ENCODE measurements at places on chromosomes 6 and 20.

DNA sequence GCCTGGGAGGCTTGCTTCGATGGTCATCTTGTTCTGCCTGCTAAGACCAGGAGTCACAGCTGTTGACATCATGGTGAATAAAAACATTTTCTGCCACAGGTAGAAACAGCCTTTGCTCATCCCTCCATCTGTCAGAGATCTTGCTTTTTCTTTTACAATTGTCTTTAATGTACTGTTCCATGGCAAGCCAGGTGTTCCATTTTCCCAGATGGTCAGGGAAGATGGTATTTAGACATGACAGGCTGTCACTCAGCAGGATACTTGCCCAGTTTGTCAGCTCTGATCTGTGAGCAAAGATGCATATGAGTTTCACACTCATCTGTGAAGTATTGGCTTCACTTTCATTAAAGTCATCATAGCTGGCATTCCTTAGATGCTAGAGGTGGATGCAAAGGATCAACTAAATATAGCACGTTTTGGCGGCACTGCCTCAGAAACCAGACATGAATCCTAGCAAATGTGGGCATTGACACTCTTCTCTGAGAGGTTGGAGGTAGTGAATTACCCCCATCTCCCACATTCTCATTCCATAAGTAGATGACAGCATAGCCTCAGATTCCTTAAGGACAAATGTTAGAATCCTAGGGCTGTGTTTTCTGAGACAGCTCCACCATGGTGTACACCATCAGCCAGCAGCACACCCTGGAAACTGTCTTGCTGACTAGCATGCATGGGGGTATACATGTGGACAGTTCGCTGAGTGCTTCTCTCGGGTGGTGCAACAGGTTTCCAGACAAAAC, 4.2 kb downstream of the SSTR4 start:
- DNase-seq, result no peak

DNA sequence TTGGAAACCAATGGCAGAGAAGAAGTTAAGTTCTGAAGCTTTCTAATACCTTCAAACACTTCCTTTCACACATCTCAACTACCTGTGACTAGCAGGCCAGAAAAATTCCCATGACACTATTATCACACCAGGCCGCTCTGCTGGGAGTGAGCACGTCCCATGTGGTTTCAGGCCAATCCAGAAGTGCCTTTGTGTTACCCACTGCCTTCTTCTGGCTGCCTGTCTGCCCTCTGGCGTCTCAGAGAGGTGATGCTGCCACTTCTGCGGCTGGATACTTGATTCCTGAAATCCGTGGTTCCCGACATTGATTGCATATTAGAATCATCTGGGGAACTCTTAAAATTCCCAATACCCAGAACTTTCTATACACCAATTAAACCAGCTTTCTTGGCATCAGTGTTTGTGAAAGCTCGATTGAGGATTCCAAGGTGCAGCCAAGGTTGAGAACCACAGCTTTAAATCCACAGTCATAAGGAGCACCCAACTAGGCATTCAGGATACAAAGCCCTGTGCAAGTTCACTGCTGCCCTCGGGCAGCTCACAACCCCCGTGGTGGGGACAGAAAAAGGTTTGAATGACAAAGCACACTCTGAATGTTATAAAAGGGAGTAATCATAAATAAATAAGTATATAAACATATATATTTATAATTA, 65.6 kb downstream of the STMND1 start:
- DNase-seq, result no peak

GRCh38 chr6:160178271-160178670, 56.7 kb downstream of the SLC22A1 start:
- no peak for DNase-seq

- DNase-seq, result no peak
These were observed 164.2 kb downstream of the PHF3 start for GRCh38 chr6:63799813-63800212.

- DNase-seq, result peak; percentile 28
These were observed 22.0 kb downstream of the C6orf89 start for GRCh38 chr6:36907781-36908180.

DNA sequence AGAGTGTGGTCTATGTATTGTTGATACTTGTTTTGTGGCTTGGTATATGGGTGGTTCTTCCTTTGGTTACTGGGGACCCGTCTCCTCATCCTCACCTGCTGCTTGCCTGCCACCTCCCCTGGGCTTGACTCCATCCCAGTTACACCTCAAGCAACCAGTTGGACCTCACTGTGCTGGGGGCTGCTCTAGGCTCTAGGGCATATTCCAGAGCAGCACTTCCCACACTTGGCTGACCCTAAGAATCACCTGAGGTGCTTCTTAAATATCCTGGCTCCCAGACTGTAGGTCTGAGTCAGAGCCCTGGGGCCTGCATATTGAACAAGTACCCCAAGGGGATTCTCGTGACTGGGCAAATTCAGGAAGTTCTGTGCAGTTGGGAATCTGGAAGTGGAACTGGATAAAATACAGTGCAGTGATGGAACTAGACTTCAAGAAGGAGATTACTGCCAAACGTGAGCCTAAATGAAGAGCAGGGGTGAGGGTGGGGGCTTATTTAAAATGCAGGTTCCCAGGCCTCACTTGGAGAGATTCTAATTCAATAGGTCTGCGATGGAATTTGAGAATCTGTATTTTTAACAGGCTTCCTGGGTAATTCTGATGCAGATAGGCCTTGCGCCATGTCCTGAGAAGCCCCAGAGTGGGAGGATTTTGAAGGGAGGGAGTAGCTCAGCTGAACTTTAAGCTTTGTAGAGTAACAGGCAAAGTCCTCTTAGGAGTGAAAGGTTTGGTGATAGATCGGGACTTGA, 7.6 kb downstream of the SPATS1 start:
- DNase-seq, result no peak

DNA sequence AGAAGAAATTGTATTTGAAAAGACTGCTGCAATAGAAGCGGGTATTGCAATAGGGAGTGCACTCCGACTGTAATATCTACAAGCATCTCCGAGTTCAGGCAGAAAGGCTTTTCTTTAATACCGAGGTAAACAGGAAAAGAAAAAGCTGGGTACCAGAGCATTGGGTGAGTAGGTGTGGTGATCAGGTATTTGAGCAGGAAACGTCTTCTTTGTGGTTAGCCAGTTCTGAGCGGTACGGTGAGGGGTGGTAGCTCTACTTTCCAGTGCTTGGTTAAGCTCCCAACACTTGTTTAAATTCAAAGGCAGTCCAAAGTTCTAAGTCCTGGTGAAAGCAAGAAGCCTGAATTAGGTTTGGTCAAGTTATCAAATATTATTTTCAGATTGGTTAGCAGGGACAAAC, 404.1 kb downstream of the LMBRD1 start:
- no peak for DNase-seq

GRCh38 chr20:57865266-57865665, 155.5 kb upstream of the PMEPA1 start:
- DNase-seq, result no peak

GRCh38 chr20:46963758-46964617, 69.3 kb downstream of the EYA2 start:
- DNase-seq, result no peak

- DNase-seq, result no peak
These were observed 89.9 kb upstream of the MTHFD1L start for GRCh38 chr6:150775415-150776203.

- DNase-seq, result no peak
These were observed 85.0 kb downstream of the RALGAPA2 start for GRCh38 chr20:20627471-20627870.

GRCh38 chr20:49742948-49743347, 29.3 kb upstream of the B4GALT5 start:
- DNase-seq, result no peak

DNA sequence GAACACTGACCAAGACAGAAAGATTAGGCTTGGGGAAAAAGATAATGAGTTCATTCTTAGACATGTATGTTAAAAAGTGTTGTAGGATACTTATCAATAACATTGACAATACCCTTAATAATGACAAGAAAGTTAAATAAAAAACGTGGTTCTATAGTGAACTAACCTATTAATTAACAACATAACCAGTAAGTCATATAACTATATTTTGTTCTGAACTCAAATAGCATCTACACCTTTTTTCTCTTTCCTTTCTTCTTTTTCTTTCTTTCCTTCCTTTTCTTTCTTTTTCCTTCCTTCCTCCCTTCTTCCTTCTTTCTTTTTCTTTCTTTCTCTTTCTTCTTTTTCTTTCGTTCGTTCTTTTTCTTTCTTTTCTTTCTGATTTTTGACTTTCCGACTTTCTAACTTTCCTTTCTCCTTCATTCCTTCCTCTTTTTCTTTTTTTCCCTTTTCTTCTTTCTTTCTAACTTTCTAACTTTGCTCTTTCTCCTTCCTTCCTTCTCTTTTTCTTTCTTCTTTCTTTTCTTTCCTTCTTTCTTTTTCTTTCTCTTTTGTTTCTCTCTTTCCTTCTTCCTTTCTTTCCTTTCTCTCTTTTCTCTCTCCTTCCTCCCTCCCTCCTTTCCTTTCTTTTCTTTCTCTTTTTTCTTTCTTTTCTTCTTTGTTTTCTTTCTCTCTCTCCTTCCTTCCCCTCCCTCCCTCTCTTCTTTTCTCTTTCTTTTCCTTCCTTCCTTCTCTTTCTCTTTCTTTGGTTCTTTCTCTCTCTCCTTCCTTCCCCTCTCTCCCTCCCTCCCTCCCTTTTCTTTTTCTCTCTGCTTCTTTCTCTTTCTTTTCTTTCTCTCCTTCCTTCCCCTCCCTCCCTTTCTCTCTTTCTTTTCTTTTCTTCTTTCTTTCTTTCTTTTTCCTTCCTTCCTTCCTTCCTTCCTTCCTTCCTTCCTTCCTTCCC, 24.6 kb downstream of the PRSS35 start:
- DNase-seq, result no peak

GRCh38 chr6:39073471-39074355, 25.1 kb downstream of the GLP1R start:
- no peak for DNase-seq

GRCh38 chr6:1587546-1587945, 22.2 kb upstream of the FOXC1 start:
- no peak for DNase-seq

DNA sequence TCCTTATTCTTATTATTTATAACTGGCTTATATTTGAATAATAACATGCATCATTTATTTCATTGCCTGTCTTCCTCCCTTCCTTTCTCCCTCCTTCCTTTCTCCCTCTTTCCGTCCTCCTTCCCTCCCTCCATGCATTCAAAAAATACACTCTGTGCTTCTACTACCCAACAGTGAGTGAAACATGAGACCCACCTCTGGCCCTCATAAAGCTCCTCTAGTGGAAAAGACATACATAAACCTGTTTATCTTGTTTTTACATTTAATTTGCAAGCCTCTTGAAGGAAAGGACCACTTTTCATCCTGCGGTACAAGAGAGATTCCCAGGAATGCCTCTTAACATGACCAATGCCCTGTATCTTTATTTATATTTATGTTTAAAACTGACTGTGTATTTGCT, 21.8 kb upstream of the ISM1 start:
- DNase-seq, result no peak

- DNase-seq, result no peak
These were observed 11.6 kb upstream of the PLG start for GRCh38 chr6:160690458-160690857.

GRCh38 chr6:10402648-10403311, 12.1 kb downstream of the TFAP2A start:
- no peak for DNase-seq

DNA sequence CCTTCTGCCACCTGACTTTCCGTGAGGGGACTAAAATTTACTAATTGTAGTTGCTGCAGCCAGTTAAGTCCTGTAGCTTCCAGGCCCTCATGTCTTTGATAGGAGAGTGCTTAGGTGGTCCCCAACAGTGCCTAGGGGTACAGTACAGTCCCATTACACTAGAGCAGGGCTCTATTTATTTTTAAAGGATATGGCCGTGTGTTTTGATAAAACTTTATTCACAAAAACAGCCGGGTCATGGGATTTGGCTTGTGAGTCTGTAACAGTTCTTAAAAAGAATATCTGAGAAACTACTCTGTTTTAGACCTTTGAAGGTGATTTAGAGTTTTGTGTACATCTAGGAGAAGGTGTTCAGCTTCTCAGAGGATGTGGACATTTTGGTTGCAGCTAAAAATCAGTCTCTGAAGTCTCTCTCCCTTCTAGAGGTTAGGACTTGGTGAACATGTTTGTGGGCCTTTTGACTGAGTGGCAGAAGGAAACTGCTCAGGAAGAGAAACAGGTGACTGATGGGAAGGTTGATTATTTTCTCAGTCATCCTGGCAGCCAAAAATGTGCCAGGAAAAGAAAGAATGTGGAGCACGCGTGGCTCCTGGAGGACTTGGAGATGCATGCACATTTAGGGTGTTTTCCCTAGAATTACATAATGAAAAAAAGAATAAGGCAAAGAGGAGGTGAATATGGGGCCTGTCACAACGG, 57.4 kb downstream of the VAPB start:
- DNase-seq, result no peak

DNA sequence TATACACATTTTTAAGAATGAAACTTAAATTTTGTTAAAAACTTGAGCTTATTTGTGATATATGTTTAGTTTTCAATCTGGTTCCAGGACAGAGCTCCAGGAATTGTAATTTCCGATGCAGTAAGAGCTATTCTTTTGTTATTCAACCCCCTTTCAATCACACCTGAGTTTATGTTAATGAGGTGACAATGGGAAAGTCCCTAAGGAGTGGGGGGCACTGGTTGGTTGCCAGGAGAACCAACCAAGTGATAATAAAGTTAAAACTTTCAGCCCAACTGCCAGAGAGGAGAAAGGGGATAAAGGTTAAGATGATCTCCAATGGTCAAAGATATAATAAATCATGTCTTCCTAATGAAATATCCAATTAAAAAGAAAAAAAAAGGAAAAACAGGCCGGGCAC, 19.8 kb downstream of the MDN1 start:
- DNase-seq, result no peak

- no peak for DNase-seq
These were observed 1.4 kb downstream of the TFAP2D start for GRCh38 chr6:50714487-50715379.

DNA sequence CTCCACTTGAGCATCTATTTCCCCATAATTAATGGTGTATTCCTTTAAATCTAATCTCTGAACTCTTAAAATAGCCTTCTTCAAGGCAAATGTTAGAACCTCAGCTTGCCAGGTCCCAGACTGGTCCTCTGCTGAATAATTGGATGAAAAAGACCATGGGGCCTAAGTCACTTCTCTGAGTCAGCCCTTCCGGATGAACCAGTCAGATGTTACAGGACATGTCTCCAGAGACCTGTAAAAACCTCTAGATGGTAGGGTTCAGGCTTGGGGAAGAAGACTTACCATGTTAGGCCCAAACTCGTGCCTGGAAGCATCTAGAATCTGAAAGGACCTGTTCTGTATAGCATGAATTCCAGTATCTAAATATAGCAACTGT, 97.3 kb downstream of the CDKAL1 start:
- DNase-seq, result no peak

GRCh38 chr20:10501402-10501801, 66.3 kb downstream of the SLX4IP start:
- DNase-seq, result peak; percentile 10

Data from amygdala (tissue), 56 donors.